ENCODE measurements at places on chromosomes 1 and 21. TPM values are rescaled to one million over a fixed set of nuclear protein-coding genes. Genes with fewer than 3 reads are reported as not detected.

DNA sequence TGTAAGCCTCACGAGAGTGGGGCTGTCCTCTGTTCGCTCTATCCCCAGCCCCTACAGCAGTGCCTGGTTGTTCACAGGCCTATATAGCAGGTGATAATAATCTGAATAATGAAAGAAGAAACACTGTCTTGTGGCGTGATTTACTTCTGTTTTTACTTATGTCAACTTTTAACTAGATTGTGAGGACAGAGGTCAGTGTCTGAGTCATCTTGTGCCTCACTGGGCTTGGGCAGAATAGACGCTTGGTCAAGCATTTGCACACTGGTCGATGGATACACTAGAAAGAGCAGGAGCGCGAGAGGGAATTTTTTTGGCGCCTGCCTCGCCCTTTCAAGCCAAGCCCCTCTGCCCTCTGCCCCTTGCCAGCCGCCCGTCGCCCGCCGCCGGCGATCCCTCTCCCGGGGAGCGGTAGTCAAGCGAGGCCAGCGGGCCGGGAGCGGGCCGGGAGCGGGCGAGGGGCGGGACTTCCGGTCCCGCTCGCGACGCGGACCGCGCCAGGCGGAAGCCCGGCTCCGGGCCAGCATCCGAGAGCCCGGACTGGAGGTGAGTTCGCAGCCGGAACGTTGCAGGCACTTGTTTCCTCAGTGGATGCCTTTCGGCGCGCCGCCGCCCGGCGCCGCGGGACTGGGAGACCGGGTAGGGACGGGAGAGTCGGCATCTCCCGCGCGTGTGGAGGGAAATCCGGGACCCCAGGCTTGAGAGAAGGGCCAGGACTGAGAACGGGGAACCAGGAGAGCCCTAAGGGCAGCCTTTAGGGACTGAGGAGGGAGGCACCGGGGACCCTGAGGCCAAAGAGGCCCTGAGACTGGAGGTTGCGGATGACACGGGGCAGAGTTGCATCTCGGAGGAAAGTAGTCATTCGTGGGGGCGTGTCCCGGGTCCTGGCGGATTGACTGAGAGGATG is at the start of gene DISP1:
TSS of gene DISP1 (plus strand) at position 504 of the 904 bp plus-strand sequence. CDS start 127,785 bp downstream, outside the sequence.
- DNase-seq = peak; percentile 86

DNA sequence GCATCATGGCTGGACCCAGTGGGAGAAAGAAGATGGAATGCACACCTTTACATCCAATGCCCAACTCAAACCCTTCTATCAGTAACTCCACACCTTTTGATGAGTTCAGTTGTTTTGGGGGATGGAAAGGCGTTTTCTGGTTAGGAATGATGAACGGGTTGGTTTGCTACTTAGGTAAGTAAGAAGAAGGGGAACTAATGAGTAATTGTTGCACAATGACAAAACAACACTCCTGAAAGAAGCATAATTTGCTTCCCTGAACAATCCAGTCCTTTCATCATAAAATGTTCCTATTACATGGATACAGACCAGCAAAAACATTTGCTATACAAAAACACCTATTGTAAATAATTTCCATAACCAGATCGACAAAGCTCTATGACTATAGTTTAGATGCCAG is 35.9 kb upstream of the NFIA start:
- DNase-seq = no peak

- no peak for DNase-seq
Observed at GRCh38 chr1:185058110-185058509, 12.8 kb downstream of the RNF2 start.

- DNase-seq = no peak
Observed at GRCh38 chr21:45388011-45388521, 16.9 kb upstream of the COL18A1 start.

GRCh38 chr1:119865627-119866026 is 30.7 kb downstream of the ADAM30 start:
- DNase-seq = no peak

DNA sequence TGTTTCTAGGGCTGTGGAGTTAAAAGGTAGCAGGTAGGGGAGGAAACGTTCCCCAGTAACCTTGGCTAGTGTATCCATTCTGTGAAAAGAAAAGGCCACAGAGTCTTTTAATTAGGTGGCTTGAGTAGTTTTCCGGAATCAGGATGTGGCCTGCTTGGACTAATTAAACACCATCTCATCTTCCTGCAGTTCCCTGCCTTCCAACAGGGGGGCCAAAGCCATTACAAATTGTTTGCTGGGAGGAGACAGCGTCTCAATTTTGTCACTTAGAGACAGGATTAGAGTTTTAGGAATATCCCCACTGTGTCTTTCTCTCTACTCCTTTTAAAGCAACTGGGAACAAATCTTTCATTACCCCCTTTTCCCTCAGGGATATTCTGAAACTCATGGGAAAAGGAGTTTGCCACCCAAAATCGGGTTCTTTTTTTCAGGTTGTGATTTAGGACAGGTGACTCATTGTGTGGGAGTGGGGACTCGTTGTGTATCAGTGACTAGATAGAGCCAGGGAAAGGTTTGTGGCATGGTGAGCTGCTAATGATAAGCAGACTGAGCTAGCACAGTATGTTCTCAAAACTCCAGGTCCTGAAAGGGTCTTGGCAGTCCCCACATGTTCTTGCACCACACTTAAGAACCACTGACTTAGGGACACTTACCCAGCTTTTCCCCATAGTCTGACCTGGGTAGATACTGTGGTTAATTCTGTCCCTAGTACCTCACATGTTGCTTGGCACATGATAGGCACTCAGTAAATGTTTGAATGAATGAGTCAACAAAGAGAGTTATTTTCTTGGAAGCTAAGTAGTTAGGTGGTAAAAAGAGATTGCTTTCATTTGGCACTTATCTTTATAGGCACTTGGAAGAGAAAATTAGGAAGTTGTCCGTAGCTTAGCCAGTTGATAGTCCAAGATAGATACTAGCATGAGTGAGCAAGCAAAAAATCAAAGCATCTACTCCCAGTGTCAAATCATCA is 22.5 kb downstream of the INTS3 start:
- no peak for DNase-seq

DNA sequence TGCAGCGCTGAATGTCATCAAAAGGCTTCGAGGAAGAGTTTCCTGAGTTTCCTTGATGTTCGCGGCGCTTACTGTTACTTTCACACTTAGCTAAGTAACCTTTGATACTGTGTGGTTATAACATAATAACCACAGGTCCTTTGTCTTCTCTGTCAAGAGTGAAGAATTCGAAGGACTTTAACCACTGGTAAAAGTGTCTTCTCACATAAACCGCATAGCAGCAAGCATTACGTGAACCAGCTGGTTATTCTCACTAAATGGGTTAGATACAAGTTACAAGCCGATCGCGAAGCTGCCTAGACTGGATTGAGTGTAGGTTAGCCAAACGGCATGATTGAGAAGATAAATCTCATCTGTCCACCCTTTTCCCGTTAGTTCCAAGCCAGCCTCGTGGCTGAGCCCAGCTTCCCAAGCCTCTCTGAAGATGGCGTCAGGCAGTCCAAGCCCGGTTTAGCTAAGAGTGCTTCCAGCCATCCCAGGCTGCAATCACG is 18.3 kb upstream of the IFNGR2 start:
- DNase-seq = no peak

DNA sequence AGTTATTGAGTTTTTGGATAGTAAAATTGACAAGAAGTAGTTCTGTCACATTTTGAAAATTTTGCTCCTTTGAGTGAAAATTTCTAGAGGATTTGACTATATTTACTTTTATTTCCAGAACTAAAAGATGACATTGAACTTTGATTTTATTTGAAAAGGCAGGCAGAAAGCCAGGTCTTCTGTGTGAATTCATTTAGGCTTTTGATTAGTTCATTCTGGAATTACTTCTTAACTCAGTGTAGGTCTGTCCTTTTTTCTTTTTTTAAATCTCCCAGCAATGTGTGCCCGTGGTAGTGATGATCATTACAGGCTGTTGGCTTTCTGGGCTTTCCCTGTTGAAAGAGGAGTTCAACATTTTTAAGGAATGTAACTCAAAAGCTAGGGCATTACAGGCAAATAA is 53.8 kb downstream of the MACO1 start:
- DNase-seq = no peak

GRCh38 chr1:6998267-6998666 is 213.0 kb downstream of the CAMTA1 start:
- no peak for DNase-seq

CRYBG2 gene
- 0.51 TPM for total RNA-seq

AKT3 gene
- total RNA-seq = 22.3 TPM

CORT gene
- 0.51 TPM for total RNA-seq

LDLRAP1 gene
- 16.3 TPM for total RNA-seq

PLEKHG5 gene
- total RNA-seq = 8.1 TPM

NT5C1A gene
- total RNA-seq = not detected

DHRS3 gene
- total RNA-seq = 49.4 TPM

RXFP4 gene
- not detected for total RNA-seq

Data from Daoy (cell line).